ENCODE measurements at places on chromosomes 11 and 22.

- no peak for DNase-seq
These were observed 20.0 kb upstream of the LINC01488 start for GRCh38 chr11:69461272-69461962.

DNA sequence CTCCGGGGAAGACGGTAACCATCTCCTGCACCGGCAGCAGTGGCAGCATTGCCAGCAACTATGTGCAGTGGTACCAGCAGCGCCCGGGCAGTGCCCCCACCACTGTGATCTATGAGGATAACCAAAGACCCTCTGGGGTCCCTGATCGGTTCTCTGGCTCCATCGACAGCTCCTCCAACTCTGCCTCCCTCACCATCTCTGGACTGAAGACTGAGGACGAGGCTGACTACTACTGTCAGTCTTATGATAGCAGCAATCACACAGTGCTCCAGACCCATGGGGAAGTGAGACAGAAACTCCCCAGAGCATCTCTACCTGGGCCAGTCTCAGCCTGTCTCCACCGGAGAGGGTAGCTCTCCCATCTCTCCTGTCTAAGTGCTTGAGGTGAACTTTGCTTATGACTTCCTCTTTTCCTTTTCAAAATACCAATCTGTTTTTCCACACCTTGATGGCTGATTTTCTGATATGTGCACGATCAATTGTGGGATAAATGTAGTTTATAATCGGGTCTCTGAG lies 48.5 kb upstream of the VPREB1 start:
- no peak for DNase-seq

DNA sequence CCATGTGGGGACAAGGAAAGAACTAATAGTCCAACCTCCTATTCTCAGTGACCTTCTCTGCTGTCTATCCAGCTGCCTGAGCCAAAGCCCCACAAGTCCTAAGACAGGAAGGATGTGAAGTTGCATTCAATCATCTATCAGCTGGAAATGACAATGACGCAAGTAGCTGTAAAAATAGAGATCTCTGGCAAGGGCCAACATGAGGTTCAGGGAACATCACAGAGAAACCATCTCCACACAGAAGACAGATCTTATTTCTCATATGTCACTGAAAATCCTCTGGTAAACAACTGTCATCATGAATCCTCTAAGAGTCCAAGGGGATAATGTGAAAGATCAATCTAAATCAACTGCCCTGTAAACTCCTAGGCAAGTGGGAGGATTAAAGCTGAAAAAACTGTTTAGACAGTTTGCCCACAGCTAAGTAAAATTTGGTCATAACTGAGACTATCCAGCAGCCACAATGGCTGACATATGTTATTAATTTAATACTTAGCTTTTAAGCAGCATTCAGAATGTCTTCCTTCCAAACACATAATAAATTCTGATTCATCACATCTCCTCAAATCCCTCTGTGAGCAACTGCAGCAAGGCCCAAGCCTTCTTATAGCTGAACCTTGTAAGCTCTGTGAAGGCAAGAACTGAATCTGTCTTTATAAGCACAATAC lies 52.1 kb downstream of the ALG9 start:
- no peak for DNase-seq

DNA sequence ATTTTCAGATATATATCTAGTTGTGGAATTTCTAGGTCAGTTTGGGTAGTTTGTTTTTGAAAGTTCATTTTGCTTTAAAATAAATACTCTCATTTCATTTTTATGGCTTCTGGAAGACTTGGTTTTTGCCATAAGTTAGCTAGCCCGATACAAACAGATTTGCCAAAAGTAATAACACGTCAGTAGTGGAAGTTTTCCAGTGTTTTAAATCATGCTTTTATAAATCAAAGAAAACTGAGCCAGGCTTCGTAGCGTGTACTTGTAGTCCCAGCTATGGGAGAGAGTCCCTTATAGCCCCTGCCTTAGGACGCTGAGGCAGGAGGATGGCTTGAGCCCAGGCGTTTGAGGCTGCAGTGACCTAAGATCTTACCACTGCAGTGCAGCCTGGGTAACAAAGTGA lies 21.7 kb upstream of the MICALL1 start:
- no peak for DNase-seq

DNA sequence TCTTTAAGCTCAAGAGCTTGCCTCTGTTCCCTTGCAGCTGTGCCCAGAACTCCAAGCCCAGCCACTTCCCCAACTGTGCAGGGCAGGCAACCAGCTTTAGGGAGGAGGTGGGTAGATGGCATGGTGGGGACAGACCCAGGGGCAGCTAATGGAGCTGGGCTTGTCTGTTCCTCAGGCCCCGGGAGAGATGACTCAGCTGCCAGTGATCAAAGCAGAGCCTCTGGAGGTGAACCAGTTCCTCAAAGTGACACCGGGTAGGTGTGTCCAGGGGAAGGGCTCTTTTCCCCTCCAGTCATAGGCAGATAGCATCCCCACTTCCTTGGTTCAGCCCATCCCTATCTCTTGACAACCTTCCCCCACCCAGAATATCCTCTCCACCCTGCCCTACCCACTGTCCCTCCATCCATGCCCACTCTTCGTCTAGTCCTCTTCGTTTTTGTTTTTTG lies 32.4 kb downstream of the CREB3L1 start:
- DNase-seq = no peak
